ENCODE measurements at places on chromosomes 6 and 20.

GRCh38 chr6:13682346-13682745, 29.3 kb downstream of the RANBP9 start:
- no peak for DNase-seq

- no peak for DNase-seq
Measured at GRCh38 chr20:44145131-44145775, 41.7 kb downstream of the JPH2 start.

DNA sequence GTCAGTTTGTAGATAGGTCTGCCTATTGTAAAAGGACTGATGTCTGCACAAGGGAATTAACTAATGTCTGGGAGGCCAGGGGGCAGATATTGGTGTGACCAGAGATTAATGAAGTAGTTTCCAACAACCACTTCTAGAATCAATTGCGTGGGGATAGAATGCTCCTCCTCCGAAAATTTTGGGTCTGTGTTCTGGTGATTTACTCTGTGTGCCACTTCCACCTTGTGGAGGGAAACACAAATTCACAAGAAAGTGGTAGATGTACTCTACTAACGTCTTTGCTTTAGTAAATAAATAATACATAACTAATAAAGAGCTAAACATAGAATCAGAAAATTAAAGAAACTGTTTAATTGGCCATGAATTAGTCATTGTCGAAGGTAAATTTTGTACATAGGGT, 25.5 kb downstream of the TMEM14A start:
- no peak for DNase-seq

- no peak for DNase-seq
Measured at GRCh38 chr6:135703007-135703406, 148.5 kb upstream of the PDE7B start.

DNA sequence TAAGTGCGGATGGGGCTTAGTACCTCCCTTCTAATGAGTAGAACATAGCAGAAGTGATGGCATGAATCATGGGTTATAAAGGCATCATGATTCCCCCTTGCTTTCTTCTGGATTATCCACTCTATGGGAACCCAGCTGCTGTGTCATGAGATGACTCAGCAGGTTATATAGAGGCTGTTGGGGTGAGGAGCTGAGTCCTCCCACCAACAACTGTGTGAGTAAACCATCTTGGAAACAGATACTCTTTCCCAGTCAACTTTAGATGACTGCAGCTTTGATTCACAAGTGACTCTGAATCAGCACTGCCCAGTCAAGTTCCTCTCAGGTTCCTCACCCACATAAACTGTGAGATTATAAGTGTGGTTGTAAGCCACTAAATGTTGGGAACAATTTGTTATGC, 46.3 kb downstream of the FAM83B start:
- no peak for DNase-seq

- DNase-seq, result no peak
Measured at GRCh38 chr6:168374051-168374502, 54.5 kb upstream of the DACT2 start.

DNA sequence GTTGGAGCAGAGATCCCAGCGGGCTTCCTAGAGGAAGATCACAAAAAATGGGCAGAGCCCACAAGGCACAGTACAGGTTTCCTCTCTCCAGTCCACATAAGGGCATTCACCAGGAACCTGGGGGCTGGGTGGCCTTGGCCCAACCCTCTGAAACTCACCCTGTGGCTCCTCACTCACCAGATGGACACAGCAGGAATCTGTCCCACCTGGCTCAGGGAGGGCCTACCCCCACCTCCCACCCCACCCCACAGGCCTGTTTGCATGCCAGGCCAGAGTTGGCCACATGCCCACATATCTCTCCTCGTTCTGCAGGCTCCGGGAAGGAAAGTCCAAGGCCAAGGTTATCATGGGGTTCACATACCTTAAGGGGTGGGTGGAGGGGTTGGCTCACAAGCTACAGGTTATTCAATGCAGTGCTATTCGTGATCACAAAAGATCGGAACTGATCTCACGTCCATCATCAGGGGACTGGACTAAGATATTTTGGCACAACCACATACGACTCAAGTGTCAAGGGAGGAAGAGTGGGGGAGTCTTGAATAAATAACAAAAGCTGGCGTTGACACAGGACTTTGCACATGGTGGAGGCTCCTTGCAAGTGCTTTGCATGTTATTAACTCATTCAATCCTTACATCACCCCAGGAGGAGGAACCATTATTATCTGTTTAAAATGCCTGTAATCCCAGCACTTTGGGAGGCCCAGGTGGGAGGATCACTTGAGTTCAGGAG, 13.0 kb downstream of the RIPOR3 start:
- DNase-seq, result no peak

DNA sequence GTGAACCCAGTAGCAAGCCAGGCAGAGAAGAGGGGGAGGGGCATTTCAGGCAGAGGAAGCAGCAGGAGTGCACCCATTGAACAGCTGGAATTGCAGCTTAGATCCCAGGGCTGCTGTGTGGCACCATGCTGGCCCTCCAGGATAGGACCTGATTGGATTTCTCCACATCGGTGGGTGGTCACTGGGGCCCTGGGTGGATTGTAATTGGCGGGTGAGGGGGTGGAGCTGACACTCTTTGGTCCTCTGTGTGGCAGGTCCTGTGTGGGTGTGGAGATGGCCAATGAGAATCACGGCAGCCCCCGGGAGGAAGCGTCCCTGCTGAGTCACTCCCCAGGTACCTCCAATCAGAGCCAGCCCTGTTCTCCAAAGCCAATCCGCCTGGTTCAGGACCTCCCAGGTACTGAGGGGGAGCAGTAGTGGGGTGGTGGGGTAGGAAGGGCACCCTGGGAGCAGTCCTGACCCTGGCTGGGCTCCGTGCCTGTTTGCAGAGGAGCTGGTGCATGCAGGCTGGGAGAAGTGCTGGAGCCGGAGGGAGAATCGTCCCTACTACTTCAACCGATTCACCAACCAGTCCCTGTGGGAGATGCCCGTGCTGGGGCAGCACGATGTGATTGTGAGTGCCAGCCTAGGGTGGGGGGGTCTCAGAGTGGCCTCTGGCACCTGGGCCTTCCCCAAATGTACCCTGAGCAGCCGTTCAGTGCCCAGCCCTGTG, 4.4 kb downstream of the PCIF1 start:
- peak; percentile 42 for DNase-seq

- DNase-seq, result no peak
Measured at GRCh38 chr6:159180001-159180400, 10.8 kb downstream of the FNDC1 start.

GRCh38 chr20:40497899-40498691, 190.9 kb downstream of the MAFB start:
- DNase-seq, result no peak

- no peak for DNase-seq
Measured at GRCh38 chr6:81638366-81638765, 114.1 kb downstream of the TENT5A start.

- DNase-seq, result no peak
Measured at GRCh38 chr6:160917572-160917971, 74.0 kb upstream of the MAP3K4 start.

DNA sequence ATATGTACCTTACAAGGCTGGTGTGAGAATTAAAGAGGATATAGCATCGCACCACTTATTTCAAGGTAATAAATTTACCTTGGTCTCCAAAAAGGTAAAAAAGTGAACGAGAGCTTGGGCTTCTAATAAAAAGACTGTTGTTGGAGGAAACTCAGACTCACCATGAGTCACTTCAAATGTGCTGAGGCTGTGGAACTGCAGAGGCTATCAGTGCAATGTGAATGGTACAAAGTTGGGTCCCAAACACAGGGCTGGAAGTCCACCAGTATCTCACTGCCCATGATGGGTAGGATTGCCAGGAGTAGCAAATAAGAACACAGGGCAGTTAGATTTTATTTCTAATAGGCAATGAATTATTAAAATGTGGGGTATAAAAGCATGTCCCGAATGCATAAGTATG, 200.6 kb downstream of the MAFB start:
- DNase-seq, result no peak

DNA sequence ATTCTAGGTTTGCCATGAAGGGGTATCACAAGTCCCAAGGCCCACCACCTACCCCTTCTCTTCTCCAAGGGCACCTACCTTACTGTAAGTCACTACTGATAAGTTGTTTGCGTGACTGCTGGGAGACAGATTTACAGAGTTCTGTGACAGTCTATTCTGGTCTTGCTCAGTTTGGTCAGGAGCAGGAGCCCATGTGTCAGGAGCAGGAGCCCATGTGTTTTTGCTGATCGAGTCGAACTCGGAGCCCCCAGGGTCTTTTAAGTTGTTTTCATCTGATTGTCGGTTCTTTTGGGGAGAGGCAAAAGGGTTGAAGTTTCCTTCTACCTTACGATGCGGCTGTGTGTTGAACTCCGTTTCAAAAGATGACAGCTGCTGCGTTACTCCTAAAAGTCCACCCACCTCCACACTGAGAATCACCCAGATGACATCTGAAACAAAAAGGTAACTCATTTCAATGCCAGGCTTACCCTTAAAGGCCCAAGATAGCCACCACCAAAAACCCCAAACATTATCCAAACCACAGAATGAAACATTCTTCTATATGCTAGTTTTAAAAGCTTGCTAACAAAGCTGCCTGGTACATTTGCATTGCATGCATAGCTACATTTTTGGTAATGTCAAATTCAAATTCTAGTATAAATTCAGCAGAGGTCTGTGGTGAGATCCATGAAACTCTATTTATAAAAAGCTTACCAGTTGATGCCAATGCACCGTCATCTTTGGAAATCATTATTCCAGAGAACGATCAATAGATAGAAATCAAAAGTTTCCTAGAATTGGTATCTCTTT, 50.5 kb upstream of the SPDEF start:
- DNase-seq, result no peak

GRCh38 chr6:83270971-83271719, 78.0 kb downstream of the RWDD2A start:
- no peak for DNase-seq

DNA sequence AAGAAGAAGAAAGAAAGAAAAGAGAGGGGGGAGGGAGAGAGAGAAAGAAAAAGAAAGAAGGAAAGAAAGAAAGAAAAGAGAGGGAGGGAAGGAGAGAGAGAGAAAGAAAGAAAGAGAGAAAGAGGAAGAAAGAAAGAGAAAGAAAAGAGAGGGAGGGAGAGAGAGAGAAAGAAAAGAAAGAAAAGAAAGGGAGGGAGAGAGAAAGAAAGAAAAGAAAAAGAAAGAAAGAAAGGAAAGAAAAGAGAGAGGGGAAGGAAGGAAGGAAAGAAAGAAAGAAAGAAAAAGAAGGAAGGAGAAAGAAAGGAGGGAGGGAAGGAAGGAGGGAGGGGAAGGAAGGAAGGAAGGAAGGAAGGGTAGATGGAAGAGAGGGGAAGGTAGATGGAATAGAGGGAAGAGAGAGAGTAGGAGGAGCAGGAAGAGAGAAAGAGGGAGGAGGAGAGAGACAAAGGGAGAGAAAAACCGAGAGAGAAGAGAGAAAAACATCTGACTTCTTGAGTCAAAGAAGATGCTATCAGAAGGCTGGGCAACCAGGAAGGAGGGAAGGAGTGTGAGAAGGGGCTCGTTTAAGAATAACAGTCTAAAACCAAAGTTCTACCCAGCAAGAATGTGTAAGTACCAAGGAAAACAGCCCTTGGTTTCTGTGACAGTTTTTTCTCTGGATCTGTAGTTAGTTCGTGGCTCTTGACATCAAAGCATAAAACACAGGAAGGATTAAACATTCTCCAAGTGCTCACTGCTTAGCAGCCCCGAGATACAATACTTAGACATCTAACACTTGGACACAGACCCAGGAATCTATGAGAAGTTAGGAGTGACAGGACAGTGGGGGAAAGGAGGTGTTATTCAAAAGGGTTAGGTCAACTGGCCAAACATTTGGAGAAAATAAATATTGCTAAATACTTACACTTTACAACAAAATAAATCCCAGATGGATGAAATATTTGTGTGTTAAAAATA, 131.9 kb upstream of the STMND1 start:
- no peak for DNase-seq

GRCh38 chr6:16006681-16007080, 122.2 kb upstream of the MYLIP start:
- no peak for DNase-seq

DNA sequence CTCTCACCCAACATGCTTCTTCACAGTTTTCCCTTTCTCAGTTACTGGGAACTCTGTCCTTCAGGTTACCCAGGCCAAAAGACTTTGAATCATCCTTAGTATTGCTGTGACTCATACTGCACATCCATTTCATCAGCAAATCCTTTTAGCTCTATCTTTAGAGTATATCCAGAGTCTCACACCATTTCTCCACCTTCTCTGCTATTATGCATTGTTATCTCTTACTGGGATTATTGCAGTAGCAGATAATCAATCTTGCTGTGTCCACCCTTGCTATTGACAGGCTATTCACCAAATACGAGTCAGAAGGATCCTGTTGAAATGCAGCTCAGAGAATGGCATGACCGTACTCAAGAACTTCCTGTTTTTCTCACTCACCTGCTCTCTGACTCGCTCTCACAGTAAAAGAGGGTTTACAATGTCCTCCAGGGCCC, 57.3 kb downstream of the BCKDHB start:
- peak; percentile 7 for DNase-seq

DNA sequence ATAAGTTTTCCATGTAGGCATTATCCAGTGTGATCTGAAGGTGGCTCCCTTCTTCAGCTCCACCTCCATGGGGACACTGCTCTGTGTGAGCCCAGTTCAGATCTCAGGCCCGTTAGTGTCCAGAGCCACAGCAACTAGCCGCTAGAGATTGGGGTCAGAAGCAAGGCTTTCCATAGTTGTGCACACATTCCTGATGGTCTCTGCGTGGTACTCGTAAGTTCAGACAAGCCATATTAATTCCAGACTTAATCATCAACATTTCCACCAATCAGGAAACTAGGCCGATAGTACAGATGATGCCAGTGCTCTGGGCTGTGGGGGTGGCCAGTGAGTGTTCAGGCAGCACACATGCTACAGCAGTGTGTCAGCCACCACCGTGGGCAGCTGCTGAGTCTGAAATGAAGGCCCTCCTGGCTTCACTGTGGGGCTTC, 17.5 kb upstream of the SYNCRIP start:
- peak; percentile 28 for DNase-seq

Measured in activated CD8-positive, alpha-beta T cell treated with anti-CD3 and anti-CD28 coated beads for 36 hours (primary cell).